HepG2 (cell line): ENCODE measurements at places on chromosomes 2 and 18. TPM values are rescaled to one million over a fixed set of nuclear protein-coding genes. Genes with fewer than 3 reads are reported as not detected.

GNAL gene
- total RNA-seq, result 1.3 and 1.4 TPM in 2 replicates

- DNase-seq, result no peak
These were observed 1.7 kb upstream of the MGAT5 start for GRCh38 chr2:134252092-134252750.

- no peak for DNase-seq
These were observed 47.5 kb upstream of the RTN4 start for GRCh38 chr2:55097461-55098410.

DNA sequence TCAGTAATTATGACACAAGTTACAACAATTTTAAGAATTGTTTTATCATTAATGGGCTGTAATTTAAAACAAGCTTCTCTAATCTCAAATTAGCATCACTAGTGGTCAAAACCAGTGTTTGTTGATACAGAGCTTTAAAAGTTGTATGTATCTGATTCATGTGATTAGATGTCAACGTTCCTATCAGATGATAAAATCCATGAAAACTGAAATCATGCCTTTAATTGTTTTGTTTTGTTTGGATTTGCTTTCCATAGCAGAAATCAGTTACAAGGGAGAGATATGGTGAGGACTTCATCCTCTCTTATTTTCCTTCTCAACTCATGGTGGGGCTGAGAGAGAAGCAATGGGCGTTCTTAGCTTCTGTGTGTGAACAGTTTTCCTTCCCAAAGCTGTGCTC lies 469.6 kb downstream of the PID1 start:
- DNase-seq, result no peak

GRCh38 chr2:50975546-50975945 lies 56.4 kb downstream of the NRXN1 start:
- no peak for DNase-seq
